Forelimb muscle (tissue), 1 donor: ENCODE measurements at places on chromosomes 13 and 19.

DNA sequence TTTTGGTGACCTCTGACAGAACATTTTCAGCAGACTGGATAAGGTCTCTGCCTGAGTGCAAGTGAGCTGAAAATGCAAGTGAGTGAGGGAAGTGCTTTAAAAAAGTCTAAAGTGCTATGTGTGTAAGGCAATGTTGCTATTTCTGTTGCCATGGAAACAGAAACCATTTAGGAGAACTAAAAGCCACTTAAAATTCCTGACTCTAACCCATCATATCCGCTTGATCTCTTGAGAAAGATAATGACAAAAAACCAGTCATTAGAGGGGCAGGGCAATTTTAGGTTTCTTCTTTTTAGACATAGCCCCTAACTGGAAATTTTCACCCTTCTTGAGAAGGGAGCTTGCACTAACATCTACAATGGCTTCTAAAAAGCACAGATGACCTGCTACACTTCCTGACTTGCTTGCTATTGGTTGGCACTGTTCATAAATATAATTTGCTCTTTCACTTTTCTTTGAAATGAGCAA, at the start of gene CYSLTR2:
TSS of gene CYSLTR2 (plus strand) at position 458 of the 468 bp plus-strand sequence. CDS start 52,889 bp downstream, outside the sequence.
- peak; percentile 52 for DNase-seq

DNA sequence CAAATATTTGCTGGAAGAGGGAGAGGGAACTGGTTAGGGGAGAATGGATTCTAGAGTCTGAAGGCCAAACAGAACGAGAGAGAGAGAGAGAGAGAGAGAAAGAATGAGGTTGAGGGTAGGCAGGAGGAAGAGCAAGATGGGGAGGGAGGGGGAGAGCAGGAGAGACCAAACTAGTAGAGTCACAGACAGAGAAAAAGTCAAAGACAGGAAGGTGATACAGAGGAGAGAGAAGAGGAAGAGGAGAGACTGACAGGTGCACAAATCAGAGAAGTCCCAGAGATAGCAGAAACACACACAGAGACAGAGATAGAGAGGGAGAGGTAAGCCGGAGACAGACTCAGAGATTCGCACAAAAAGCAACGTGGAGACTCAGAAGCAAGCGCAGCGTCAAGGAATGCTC, 5.6 kb upstream of the CACNG6 start:
- no peak for DNase-seq

DNA sequence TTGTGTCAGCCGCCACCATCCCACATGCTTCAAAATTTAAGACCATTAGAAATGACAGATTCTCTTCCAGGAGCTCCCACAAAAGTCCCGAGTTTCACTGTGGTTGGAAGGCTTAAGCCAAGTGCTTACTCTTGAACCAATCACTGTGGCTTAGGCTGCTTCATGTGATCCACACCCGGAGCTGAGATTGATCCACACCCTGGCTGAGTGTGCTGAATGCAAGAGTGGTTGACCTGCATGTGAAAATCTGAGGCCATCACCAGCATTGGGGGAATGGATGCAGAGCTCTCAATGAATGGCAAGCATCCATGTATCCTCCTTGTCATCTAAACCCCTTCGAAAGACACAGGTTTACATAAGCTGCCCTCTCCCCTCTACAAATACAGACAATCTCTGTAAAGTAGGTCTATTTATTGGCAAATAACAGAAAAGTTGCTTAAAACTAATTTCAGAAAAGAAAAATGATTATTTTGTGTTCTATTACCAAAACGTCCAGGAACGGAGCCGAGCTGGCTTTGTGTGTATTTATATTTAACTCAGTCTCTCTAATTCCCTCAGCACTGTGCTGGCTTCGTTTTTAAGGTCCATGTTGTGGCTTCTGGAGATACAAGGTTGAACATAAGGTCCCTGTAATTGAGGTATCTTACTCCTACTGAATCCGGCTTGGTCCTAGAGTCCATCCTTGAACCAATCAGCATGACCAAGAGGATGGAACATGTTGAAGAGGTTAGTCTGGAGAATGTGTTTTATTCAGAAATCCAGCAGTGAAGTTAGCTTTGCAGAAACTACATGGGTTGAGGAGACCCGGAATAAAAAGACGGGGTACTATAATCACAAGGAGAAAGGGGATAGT, 332.4 kb downstream of the LIG4 start:
- no peak for DNase-seq

DNA sequence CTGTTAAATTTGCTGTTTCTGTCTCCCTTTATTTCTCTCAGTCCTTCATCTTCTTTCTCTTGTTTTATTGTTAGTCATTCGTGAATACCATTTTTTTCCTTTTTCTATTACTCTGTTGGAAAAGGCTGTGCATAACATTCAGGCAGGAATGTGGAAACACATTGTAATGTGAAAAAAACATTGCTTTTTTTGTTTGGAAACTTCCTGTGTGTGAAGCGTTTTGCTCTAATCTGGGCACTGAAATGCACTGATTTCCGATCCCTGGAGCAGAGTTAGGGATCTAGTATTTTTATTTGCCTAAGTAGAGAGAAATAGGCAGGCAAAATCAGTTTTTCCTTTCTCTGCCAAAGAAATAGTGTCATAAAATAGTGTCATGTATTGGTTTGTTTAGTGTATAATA, 155.5 kb downstream of the PCCA start:
- DNase-seq: no peak

GRCh38 chr19:17379221-17379631, 2.1 kb upstream of the PLVAP start:
- no peak for DNase-seq

GRCh38 chr13:95530178-95530577, 22.3 kb upstream of the CLDN10 start:
- no peak for DNase-seq

DNA sequence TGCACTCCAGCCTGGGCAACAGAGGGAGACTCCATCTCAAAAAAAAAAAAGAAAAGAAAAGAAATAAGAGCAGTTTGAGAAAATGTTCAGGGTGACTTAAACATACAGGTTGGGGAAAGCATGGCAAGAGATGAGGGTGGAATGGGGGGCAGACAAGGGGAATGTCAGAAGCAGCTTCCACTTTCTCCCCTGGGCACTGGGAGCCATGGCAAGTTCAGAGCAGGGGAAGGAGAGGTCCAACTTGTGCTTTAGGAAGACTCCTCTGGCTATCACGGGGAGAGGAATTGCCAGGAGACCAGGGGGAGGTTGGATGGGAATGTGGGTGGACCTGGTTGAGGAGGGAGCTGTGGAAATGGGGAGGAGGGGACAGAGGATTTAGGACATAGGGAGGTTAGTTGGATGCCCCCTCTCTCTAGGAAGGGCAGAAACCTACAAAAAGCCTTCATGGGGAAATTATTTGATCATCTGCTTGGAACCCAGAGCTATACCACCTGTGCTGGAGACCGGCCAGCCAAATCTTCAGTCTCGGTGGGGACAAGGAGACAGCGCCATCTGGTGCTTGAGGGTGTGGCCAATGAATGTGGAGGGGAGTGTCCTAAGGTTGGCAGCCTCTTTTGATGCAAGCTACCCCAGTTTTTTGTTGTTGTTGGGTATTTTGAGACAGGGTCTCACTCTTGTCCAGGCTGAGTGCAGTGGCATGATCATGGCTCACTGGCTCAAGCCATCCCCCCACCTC, 7.3 kb upstream of the STRN4 start:
- DNase-seq: no peak

DNA sequence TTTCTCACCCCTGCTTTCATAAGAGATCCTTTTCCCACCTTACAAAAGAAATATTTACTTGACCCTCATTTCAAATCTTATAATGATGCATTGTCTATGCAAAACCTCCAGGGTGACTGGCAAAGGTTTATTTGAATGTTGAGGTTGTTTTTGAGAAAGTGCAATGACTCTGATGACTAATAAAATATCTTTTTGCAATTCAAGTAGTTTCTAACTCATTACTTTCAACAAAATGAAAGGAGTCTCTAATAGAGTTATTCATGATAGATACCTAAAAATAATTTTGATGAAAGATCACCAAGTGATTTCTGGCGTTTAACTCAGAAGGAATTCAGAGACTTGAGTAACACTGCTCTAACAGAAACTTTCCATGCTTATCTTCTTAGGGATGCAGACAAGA, 144.2 kb downstream of the FOXO1 start:
- no peak for DNase-seq

DNA sequence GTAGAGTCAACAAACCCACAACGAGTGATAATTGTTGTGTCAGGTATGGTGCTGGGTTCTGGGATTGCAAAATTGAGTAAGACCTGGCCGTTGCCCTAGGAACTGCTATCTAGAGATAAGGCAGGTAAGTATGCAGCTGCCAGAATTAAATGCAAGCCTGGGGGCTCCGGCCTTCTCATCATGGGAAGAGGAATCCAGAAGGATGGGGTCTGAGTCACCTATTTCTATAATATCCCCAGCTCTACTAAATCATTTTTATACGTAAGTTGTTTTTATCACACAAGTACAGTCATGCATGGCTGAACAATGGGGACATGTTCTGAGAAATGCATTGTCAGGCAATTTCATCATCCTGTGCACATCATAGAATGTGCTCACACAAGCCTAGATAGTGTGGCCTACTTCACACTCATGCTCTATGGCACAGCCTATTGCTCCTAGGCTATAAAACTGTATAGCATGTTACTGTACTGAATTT, 203.0 kb downstream of the KLF5 start:
- DNase-seq: no peak

- no peak for DNase-seq
Measured at GRCh38 chr13:32845952-32846950, 170.0 kb upstream of the KL start.

DNA sequence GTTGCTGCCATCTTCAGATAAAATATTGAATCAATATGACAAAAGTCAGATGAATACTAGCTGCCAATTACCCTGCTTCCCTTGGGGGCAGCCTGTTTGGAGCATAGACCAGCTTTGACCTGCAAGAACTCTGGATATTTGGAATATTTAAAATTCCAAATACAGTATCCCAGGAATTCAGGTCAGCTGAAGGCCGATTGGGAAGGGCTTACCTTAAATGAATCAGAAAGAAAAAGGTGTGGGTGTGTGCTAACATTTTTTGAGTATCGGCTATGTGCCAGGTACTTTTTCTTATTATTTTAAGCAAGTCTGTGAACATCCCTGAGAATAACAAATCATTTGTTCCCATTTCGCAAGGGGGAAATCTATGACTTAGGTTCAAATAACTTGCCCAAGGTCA, 1.8 kb upstream of the RUBCNL start:
- DNase-seq: no peak

- DNase-seq: no peak
Measured at GRCh38 chr13:81498969-81499368, 1158.0 kb upstream of the SPRY2 start.

DNA sequence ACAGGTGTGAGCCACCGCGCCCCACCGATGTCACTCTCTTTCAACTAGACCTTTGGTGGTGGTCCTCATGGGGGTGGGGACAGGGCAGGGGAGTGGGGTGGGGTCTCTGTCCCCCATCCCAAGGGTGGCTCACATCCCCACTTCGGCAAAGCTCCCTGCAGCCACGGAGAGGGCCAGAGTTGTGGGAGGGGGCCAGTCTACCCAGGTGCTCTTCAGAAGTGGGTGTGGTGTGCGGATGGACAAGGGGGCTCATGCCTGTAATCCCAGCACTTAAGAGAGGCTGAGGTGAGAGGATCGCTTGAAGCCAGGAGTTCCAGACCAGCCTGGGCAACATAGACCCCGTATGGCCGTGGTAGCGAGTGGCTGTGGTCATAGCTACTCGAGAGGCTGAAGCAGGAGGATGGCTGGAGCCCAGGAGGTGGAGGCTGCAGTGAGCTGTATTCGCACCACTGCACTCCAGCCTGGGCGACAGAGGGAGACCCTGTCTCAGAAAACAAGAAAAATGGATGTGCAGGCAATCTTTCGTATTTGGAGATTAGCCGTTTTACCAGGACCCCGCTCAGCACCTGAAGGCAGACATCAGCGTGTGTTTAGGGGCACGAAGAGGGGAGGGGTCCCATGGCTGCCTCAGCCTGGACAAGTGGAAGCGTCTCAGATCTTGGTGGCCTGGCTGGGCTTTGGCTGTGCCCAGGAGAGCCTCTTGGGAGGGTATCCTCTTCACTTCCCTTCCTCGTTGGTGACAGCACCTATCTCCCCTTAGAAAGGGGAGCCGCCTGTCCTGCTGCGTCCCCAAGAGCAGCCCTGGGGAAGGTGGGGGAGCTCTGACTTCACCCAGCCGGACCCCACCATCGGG, 846 bp downstream of the TGFBR3L start:
- no peak for DNase-seq

DNA sequence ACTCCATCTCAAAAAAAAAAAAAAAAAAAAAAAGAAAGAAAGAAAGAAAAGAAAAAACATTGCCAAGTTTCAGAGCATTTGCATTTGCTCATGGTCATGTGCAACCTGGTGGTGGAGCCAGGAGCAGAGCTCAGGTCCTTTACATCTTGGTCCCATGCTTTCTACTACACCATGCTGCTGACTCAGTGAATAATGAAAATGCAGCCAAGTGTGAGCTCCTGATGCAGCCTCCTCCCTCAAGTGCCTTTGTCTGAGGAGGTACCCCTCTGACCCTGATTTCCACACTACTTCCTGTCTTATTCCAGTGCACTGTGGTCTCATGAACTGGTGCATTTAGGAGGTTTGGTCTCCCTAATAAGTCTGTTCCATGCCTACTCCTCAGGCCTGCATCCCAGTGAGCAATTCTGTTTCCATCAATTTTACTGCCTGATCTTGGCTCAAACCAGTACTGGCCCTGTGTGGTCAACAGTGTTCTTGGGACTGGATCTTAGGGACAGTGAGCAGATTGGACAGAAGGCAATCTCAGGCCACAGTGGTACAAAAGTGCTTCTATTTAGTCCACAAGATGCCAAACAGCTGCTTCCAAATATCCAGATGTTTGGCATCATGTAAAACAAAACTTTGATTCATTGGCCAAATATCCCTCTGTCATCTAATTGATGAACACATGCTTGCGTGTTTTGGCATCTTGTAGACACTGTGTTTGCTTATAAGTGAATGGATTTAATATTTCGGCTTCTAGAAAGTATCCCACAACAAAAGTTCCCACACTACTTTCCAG, 28.8 kb upstream of the LRCH1 start:
- no peak for DNase-seq

DNA sequence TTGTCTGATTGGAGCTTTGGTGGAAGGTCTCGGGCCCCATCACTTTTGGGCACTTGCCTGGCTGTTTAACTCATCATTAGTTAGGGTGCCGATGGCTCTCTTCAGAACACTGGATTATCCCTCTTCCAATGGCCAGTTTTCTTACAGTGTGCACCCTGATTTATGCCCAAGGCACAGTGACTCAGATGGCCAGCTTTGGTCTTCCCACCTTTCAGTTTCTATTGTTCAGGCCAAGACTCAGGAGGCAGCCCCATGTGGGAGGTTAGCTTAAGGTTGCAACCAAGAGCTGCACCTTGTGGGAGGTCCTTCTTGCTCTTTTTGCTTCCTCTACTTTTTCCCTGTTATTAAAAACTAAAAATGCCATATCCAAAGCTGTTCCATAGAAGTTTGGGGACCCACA, 121.0 kb upstream of the ZNF91 start:
- DNase-seq: no peak

DNA sequence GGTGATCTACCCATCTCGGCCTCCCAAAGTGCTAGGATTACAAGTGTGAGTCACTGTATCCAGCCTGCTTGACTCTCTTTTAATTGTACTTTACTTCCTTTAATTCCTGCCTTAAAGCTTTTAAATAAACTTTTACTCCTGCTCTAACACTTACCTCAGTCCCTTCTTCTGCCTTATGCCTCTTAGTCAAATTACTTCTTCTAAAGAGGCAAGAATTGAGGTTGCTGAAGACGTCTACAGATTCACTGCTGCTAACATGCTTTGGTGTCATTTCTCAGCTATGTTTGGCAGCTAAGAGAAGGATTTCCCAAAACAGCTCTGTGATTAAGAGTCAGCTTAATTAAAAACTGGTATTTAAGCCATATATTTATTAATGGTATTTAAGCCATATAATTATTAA, 32.9 kb upstream of the CD177 start:
- DNase-seq: no peak
